T-helper 22 cell (primary cell): ENCODE measurements at places on chromosomes 2 and 18.

DNA sequence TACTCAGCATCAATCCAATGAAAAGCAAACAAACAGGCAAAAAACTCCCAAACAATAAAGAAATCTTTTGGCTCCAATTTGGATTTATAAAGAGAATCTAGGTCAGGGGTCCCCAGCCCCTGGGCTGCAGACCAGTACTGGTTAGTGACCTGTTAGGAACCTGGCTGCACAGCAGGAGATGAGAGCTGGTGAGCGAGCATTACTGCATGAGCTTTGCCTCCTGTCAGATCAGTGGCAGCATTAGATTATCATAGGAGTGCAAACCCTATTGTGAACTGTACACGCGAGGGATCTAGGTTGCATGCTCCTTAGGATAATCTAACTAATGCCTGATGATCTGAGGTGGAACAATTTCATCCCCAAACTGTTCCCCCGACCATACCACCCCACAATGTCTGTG lies 102.2 kb downstream of the KIAA1328 start:
- no peak for DNase-seq

GRCh38 chr2:17935242-17935885 lies 56.9 kb downstream of the KCNS3 start:
- DNase-seq = no peak

- DNase-seq = no peak
These were observed 13.5 kb downstream of the ELAC1 start for GRCh38 chr18:50981381-50981780.

GRCh38 chr2:220182790-220183189 lies 555.4 kb downstream of the SLC4A3 start:
- DNase-seq = no peak

- no peak for DNase-seq
These were observed 313.2 kb upstream of the HS6ST1 start for GRCh38 chr2:128631698-128632500.

DNA sequence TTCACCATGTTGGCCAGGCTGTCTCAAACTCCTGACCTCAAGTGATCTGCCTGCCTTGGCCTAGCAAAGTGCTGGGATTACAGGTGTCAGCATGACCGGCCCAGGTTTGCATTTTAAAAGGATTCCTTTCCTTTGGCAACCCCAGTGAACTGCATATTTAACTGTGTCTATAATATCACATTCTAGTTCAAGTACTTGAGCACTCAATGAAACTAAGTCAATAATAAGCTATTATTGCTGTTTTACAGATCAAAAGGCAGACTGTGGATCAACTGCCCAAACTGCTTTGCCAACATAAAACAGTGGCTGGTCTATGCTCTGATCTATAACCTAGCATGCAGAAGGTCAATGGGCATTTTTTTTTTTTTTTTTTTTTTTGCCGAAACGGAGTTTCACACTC lies 144.5 kb downstream of the USP34 start:
- DNase-seq = no peak

GRCh38 chr2:234841321-234842015 lies 110.3 kb upstream of the SH3BP4 start:
- DNase-seq = no peak

DNA sequence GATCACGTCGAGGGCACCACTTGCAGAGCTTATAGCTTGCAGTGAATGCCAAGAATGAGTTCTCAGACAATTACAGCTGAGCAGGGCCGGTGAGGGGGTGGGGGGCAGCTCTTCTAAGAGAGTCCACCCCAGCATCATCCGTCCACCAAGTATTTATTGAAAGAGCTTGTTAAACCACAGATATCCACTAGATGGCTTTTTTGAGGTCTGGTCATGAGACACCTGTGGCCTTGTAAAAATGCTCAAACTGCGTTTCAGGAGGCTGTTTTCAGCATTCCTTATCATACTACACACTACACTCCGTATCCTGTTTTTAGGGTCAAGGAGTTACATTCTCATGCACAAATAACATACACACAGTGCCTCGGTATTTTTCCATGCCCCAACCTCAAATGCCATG lies 51.5 kb downstream of the DNAJC10 start:
- no peak for DNase-seq

DNA sequence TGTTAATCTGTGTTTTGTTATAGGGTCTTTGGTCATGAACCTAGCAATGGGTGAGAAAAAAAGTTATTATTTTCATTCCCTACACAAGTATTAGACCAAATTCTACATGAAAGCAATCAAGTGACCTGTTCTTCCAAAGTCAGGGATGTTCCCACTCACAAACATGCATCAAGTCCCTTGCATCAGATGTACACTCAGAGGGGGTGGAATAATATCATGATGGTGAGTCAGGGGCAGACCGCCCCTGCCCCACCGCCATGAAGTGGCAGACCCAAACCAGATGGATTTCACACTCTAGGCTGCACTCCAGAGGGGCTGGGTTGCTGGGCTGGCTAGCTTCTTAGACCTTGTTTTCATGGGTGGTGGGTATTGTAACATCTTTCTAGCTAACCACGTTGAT lies 91.4 kb downstream of the ACAA2 start:
- DNase-seq = no peak

GRCh38 chr2:231130336-231131056 lies 5.7 kb upstream of the HTR2B start:
- no peak for DNase-seq

GRCh38 chr2:873027-873426 lies 77.6 kb upstream of the SNTG2 start:
- DNase-seq = no peak
